ENCODE measurements at places on chromosomes 16 and 17. TPM values are rescaled to one million over a fixed set of nuclear protein-coding genes. Genes with fewer than 3 reads are reported as not detected.

- DNase-seq: peak; percentile 26
Measured at GRCh38 chr16:12081048-12081404, 104.5 kb downstream of the SNX29 start.

The KCNG4 gene
- not detected for total RNA-seq

- no peak for DNase-seq
Measured at GRCh38 chr16:24966031-24966430, 49.1 kb downstream of the ARHGAP17 start.

- DNase-seq: no peak
Measured at GRCh38 chr17:56230660-56231059, 77.4 kb downstream of the ANKFN1 start.

Measured in activated CD4-positive, alpha-beta memory T cell treated with anti-CD3 and anti-CD28 coated beads, Interleukin-2, amount 10 ng/mL, durations not matched to agents 7 days and 5 days (primary cell).